ENCODE measurements at places on chromosomes 4 and X.
A peak's percentile ranks its signal among the peaks of the same experiment; 100 is the strongest.

DNA sequence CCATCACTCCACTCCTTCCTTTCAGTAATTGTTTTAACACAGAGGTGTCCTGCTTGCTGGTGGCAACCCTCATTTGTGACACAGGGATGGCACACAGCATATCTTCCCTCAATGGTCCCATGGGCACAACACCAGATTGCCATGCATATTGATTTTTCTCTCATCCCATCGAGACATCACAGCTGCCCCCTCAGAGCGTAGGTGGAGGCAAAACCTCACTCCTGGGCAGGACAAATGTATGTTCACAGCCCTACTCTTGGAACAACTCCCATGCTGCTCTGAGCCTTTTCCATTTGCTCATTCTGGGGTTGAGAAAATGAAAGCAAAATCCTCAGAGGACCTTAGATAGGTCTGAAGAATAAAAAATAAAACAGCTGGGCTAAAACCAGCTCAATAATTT is 172.2 kb downstream of the GABRB1 start:
- no peak for DNase-seq

- DNase-seq = no peak
Measured at GRCh38 chr4:11765849-11766453, 337.3 kb upstream of the HS3ST1 start.

DNA sequence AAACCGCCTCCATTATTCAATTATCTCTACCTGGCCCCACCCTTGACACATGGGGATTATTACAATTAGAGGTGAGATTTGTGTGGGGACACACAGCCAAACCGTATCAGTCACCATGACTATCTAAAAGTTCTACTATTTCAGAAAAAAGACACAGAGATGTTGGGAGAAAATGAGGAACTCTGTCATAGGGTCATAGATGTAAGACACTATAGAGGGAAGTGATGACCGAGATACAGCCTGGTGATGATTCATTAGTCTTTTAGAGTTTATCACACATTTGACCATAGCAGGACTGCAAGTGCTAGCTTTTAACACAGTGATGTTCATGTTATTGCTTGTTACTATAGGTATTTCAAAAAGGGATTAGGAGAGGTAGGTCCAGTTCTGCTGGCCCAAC is 357.0 kb upstream of the AADAT start:
- DNase-seq = no peak

GRCh38 chr4:66565801-66566200 is 895.5 kb upstream of the EPHA5 start:
- no peak for DNase-seq

DNA sequence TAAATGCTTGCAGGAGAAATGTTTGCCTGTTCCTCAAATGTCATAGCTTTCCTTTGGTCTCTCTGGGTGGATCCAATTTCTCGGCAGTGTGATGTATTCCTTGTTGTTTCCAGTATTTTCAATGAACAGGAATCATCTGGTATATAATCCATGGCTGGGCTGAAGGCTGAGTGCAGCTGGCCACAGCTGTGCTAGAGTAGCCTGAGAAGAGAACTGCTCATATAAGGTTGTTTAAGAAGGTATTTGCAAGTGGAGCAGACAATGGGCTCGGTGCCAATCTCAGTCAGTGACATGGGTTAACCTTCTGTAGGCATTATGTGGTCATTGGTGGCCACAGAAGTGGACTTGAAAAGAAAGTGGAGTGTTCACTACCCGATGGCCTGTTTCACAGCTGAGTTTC is 390.3 kb downstream of the SPRY1 start:
- DNase-seq = no peak

- DNase-seq = no peak
Measured at GRCh38 chr4:88021824-88022223, 14.4 kb downstream of the PKD2 start.

DNA sequence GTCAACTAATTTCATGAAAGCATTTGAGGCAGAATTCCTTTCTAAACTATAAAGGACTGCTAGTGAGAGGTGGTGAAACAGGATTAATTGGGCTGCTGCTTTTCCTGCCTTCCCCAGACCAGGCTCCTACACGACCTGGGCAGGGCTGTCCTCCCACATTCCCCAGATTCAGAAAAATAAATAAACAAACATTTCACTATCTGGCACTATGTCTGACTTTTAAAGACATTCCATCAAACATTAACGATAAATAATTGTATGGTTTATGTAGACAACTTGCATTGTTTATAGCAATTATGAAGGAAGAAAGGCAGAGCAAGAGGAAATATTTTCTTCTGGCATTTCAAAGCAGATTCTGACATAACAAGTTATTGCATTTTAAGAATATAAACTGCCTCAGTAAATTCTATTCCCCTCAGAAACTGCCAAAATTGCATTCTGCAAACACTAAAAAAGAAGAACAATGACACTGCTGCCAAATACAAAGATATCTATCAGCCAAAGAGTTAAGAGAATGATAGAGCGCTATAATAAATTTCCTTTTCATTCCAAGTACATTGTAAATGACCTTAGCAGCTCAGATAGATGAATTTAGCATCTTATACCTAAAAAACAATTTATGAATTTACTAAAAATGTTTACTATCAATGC is 214.7 kb upstream of the INTU start:
- no peak for DNase-seq

- no peak for DNase-seq
Measured at GRCh38 chr4:116585246-116585645, 500.1 kb downstream of the TRAM1L1 start.

DNA sequence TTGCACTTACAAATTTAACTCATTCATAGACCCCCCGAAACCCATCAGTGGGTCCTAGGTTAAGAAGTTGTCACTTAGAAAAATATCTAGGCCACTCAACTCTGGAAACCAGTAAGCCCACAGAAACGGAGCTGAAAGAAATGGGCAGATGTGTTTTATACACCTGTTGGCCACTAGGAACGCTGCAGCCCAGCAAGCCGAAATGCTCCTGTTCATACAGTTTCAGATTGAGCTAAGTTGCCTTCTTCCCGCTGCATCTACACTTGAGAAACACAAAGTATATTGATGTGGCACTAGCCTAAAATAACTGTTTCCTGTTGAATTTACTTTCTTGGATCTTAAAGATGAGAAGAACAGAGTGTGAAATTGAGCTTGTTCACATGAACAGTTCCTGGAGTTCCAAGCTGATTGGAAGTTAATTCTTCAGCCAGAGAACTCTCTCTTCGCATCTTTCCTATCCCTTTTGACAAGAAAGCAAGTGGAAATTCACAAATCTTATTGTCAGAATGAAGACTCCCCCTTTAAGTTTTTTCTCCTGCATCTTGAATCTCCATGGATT is 174.1 kb downstream of the RBMX2 start:
- DNase-seq = no peak

- DNase-seq = no peak
Measured at GRCh38 chrX:2863646-2864045, 34.9 kb downstream of the GYG2 start.

DNA sequence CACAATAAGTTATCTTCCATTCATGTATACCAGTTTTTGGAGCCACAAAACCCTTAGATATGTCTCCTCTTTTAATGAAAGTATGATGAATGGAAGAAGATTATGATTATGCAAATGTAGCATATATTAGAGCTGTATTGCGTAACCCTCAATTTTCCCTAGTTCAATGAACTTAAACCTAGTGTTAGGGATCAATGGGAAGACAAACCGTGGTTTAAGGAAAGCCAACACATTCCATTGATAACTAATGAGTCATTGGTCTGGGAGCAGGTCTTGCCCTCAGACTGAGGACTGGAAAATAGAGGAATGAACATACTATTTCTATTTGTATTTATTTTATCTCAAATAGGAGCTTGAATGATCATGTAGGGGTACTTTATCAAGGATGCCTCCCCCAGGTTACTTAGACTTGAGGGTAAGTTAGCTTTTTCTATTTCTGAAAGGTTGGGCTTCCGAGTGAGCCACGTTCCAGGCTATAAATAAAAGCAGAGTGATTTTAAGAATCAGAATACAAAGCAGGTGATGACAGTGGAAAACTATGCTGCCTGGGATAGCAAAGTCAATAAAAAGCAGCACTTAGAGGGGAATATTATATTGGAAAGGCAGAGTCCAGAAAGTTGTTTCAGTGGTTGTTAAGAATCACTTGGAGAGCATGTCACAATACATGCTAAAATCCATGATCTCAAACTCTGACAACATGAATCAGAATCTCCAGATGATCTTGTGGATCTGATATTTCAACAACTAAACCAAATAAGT is 356.0 kb downstream of the ADAM29 start:
- no peak for DNase-seq

- no peak for DNase-seq
Measured at GRCh38 chrX:40247848-40248622, 150.3 kb upstream of the BCOR start.

GRCh38 chrX:30504309-30504708 is 73.3 kb downstream of the TASL start:
- peak; percentile 14 for DNase-seq

GRCh38 chr4:78324625-78325024 is 226.9 kb upstream of the ANXA3 start:
- no peak for DNase-seq

DNA sequence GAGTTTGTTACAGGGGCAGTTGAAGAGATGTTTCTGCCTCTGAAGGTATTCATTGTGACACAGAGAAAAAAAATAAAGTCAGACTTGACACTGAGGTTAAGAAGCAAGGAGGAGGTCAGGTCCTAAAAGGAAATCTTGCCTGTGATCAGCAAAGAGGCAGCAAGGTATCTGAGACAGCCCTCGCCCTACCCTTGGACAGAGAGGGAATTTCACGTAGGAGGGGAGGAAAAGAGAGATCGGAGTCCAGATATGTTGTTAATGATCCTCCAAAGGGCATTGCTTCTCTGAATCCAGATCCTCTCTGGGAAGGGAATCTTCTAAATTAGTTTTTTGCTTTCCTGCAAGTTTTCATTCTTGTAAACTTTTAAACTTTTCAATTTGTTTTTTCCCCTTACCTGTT is 15.3 kb upstream of the PRR27 start:
- DNase-seq = no peak

DNA sequence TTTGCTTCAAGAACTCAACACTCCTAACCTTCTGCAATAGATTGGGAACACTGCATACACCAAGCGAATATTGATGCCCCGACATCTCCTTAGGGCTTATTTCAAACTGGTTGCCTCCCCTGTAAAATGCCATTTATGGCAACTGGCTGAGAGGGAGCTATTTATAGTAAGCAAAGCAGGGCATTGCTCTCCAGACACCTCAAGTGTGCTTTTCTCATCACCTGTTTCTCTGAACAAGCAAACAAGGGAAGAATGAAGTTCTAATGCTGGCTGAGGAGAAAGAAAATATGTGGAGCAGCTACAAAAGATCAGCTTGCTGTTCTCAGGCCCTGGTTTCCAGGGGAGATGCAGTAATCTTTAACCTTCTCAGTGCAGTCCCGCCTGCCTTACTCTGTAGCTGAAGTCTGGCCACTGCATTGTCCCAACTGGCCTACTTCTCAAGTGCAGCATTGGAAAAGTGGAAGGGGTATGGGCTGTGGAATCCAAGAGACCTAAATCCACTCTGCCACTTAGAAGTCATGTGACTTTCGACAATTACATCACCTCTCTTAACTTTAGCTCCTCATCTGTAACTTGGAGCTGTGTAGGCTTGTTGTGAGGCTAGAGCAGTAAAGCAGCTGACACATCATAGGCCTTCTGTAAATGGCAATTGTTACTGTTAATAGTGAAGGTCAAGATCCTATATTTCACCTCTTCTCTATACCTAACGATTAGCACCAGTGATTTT is 47.9 kb upstream of the FGF13 start:
- DNase-seq = no peak

DNA sequence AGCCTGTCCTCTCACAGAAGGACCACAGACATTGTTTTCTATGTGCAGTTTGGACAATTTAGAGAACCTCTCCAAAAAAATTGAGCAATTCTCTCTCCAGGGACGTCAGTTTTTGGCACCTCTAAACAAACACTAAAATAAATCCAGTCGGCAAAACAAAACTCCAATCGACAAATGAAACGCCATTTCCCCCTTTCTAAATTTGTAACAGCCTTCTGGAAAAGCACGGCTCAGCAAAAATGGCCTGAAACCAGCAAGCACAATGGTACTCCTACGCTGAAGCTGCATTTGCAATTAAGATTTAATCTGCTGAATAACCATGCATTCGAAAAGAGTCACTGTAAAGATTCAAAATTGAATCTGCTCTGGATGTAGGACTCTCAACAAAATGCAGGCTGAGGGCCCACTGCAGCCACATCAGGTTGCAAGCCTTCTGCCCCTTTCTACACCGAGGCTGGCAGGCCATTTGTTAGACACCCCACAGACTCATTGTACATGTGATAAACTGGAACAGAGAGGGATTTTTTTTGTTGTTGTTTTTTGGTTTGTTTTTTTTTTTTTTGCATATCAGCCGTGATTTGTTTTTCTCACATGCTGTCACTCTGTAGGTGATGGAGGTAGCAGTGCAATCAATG is 79.9 kb upstream of the MAP3K15 start:
- DNase-seq = no peak

DNA sequence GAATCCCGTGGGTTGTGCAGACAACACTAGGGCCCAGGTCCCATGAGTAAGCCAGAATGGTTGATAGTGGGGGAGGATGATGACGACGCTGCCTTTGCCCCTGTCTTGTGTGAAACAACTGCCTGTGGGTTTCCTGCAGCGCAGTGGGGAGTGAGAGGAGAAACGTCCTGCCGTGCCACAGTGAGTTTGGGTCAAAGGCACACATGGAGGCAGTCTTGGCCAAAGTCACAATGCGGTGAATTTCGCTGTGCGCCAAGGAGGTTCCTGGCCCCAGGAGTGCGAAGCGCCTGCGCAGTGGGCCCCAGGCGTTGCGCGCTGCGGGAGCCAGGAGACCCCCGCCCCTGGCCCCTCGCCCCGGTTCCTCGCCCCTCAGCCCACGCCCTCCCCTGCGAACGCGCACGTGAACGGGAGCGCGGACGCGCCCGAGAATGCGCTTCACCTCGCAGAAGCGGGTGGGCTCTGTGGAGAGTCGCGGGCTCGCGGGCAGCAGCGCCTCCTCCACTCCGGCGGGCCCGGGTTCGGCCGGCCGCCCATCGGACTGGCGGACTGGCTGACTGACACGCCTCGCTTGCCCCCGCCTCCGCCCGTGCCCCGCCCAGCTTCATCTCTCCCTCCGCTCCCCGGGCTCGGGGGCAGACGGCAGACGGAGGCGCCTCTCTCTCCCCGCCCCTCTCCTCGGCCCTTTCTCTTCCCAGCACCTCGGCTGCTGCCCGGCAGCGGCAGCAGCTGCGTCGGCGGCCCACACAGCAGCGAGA is at the start of gene NUDT10:
Gene NUDT10, plus strand, starts transcription at position 635 of the 755 bp plus-strand sequence. CDS start 144 bp downstream, outside the sequence.
- DNase-seq = no peak

DNA sequence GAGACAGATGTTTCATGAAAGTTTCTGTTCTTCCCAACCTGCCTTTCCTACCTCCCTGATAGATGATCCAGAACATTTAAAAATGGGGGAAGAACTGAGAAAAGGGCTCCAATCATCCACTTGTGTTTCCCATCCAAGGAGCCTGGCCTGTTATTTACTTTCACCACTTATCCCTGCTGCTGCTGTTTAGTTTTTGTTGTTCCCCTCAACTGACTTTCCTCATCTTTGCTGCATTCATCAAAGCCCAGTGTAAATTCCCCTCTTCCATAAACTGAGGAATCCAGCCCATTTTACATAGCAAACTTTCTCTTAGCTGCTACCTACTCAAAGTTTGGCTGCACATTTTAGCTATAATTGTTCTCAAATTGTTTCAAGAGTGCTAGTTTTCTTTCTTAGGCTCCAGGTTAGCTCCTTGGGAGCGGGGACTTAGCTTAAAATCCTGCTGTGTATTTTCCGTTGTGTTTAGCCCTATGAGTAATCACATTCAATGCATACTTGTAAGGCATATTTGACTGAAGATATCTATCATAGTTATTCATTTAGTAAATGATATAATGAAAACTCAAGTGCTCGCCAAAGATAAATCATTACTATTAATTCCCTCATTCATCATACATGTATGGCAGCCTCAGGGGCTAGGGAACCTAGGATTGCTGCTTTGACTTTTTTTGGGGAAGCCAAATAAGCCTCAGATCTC is 1.4 kb upstream of the PTPN13 start:
- no peak for DNase-seq
